ENCODE measurements at places on chromosomes 2 and 18. TPM values are rescaled to one million over a fixed set of nuclear protein-coding genes. Genes with fewer than 3 reads are reported as not detected.

DNA sequence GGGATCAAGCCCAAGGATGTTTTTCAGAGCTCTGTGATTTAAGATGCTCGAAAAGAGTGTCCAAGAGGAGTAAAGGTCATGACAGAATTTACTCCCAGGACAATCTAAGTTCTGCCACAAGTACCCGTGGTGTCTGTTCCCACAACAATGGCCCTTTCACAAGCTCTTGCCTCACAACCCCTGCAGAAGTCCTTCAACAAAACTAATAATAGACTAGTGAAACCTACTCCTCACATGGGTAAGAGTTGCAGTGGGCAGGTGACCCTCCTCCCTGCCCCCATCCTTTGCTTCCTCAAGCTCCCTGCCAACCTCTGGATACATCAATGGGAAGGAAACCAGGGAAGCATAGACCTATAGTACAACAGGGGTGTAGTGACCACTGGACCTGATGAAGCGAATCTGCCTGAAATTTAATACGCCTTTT is 34.9 kb downstream of the PTCD3 start:
- no peak for DNase-seq

DNA sequence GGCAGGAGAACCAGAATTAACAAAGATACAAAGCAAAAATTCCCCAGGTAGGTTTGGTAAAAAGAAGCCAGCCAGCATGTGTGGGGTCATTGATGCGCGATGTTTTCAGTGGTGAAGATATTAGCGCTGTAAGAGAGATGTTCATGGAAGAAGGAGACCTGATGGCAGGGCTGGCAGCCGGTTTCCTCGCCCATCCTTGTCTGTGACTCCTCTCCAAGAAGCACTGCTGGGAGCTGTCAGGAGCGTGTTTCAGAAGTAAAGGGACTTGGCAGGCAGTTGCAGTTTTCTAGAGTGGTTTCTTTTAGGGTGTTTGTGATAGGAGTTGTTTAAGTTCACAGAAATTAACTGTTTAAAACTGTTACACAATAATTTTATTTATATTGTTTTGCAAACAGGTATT is 24.6 kb downstream of the TAF1B start:
- no peak for DNase-seq

DNA sequence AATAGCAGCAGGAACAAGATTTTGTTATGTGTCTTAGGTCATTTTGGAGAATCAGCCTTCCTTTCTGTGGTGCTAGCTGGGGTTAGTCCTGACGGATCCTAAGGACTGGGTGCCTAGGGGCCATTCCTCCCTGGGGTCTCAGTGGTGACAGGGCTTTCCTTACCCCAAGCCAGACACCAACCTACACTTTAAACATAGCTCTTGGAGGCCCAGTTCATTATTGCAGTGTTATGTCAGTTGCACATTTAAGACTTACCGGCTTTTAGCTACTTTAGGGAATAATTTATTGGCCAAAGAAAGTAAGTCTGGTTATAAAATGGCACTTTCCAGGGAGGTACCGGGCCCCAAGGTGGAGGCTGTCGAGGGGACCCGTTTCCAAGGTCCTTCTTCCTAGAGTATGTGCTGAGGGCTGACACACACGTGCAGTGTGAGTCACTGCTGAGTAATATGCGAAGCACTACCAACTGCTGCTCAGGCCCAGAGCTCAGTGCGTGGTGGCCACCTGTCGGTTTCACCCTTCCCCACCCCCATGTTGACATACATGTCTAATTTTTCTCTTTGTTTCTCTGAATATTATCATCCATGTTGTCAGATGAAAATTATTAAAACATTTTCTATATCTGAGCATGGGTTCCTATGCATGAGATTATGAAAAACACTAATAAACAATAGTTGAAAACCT is 37.0 kb upstream of the GRHL1 start:
- no peak for DNase-seq

- no peak for DNase-seq
Observed at GRCh38 chr2:127516041-127516762, 10.1 kb downstream of the IWS1 start.

GPBAR1 gene
- 0.35 TPM for total RNA-seq
